IPS DF 6.9 (cell line): ENCODE measurements at places on chromosomes 5 and 9.

DNA sequence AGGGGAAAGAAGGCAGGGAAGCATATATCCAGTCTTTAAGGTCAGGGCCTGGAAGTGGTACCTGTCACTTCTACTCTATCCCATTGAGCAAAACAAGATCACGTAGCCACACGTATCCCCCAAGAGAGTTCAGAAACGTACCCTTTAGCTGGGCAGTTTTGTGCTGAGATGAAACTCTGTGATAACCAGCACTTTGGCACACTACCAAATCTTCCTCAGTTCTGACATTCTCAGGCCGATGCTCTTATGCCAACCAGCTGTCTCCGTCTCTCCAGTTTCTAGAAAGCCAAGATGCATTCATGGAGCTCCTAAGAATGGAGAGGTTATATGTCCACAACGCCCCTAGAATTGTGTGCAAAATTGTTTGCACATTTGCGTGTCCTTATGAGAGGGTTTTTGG is 176.6 kb upstream of the MSX2 start:
- DNase-seq: no peak

DNA sequence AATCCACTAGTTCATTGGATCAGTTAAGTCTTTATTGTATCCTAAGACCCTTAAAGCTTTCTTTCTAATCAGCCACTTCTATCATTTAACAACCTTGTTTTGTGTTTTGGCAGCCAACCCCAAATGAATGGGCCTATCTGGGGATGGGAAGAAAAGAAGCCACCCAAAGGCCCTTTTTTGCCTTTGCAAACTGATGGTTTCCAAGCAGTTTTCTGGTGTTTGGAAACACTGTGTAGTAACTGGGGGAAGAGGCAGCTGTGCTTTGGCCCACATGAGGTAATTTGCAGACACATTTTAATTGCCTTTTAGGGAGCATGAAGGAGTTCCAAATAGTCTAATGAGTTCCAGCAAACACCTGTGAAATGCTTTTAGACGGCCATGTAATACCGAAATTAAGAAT is 1751.3 kb upstream of the WWC1 start:
- DNase-seq: no peak

DNA sequence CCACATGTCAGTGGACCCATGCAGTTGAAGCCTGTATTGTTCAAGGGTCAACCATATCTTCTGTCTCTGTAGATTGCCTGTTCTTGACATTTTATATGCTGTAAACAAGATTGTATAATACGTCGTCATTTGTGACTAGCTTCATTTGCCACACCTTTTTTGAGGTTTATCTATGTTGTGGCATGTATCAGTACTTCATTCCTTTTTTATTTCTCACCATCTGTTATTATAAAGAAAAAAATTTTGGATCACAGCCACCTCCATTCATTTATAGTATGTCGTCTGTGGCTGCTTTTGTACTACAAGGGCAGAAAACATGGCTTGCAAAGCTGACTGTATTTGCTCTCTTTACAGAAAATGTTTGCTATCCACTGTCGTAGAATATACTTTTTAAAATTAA is 72.4 kb downstream of the TEK start:
- DNase-seq: no peak

DNA sequence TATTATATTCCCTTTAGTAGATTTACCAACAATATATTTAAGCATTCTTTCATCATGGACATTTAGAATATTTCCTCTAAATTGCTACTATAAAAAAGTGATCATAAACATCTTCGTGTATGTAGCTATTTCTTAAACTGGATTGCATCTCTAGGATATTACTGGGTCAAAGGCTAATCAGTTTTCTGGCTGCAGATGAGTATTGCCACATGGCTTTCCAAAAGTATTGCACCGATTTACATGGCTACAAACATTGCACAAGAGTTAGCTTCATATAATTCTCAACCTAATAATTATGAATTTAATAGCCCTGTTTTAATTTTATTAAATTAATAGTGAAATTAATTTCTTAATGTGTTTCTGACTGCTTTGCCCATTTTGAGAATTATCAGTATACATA is 183.4 kb downstream of the DMRT2 start:
- DNase-seq: no peak

DNA sequence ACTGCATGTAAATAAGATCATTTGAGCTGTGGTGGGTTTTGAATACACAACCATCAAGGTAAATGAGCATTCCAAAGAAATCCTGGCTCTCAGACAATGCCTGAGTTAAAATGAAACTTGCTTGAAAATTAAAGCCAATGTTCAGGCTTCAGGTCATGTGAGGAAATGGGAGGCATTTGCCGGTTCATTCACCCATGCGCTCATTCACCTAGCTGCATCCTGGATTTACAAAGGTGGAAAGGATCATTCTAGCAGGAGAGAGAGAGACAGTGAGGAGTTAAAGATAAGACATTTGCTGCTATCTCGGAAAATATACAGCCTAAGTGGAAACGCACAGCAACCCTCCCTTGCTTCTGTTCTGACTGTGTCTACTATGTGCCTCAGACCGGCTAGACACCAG is 143.8 kb upstream of the KLF4 start:
- no peak for DNase-seq

- DNase-seq: no peak
Observed at GRCh38 chr9:95070549-95071021, 246.9 kb downstream of the FANCC start.

DNA sequence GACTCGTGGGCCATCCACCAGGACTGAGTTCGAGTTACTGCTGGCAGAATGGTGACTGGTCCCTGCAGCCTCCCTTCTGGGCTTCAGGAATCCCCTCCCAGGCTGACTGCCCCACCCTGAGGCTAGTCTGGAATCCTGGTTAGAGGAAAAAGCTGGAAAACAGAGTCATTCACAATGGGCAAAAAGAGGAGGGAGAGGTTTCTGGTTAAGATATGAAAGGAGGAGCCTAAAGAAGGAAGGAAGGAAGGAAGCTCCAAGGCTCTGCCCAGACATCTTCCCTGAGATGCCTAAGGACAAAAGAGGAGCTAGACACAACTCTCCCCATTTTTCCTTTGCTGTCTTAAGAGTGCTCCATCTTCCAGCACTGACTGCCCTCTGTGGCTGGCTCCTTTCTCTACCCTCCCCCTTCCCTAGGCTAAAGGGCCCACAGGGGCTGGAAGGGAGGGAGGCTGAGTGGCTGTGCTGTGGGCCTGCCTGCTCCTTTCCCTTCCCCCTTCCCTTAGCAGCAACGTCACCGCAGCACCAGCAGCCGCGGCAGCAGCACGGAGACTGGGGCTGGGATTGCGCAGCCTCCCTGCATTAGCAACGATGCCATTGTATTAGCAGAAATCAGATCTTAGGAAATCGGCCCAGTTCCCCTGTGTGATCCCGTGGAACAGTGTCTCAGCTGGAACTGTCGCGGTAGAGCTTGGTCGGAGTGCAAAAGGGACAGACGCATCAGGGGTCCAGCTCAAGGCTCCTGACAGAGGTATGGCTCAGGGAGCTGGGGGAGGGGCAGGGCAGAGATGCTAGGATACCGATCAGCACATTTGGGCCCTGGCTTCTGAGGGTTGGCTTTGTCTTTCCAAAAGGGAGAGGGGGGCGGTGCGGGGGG is 48.7 kb downstream of the RUSC2 start:
- DNase-seq: no peak

DNA sequence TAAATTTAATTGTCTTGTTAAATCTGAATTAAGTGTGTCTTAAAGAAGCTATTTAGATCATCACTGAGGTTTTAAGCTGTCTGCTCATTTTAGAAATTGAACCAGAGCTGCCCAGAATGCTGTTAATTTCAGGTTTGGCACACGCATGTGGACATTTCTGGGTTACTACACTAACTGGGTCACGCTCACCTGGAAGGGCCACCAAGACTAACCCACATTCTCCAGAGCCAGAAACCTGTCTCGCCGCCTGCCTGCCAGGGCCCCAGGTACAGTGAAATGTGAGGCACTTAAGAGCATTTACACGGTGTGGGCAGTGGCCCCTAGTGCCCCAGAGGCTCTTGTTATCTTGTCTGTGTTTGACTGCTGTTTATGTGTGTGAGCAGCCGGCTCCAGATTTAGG is 46.6 kb downstream of the ATP10B start:
- DNase-seq: no peak

DNA sequence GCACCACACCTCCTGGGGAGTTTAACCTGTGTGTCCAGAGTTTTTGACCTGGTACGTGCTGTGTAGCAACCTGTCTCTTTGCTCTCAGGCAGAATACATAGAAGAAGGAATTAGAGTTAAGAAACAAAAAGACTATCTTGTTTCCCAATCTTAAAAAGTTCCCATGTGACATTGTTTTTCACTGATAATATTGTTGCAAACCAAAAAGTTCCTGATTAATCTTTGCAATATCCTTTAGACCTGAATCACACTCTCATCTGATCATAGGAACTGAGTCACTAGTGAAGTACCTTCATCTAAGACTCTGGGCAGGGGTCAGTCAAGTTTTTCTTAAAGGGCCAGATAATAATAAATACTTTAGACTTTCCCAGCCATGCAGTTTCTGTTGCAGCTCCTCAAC is 35.1 kb downstream of the BASP1 start:
- DNase-seq: no peak

- no peak for DNase-seq
Observed at GRCh38 chr5:112063191-112063590, 306.2 kb upstream of the NREP start.

GRCh38 chr5:21615195-21615765 is 1237.9 kb downstream of the CDH12 start:
- DNase-seq: no peak

- no peak for DNase-seq
Observed at GRCh38 chr9:92729735-92730155, 34.9 kb downstream of the BICD2 start.

DNA sequence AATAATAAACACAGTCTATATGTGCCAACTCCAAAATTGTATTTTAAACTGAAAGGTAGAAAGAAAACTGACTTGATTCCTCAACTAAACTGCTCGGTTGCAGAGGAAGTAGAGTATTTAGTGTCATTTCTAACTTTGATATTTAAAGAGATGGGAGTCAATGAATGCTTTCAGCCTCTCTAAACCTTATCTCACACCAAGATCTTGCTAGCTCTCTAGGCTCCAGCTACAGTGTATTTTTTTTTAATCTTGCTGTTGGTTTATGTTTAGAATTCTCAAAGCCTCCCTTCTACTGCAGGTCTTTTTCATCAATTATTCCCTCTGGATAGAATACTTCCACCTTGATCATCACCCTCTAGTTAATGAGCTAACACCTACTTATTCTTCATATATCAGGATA is 419.4 kb upstream of the ZNF462 start:
- DNase-seq: no peak

DNA sequence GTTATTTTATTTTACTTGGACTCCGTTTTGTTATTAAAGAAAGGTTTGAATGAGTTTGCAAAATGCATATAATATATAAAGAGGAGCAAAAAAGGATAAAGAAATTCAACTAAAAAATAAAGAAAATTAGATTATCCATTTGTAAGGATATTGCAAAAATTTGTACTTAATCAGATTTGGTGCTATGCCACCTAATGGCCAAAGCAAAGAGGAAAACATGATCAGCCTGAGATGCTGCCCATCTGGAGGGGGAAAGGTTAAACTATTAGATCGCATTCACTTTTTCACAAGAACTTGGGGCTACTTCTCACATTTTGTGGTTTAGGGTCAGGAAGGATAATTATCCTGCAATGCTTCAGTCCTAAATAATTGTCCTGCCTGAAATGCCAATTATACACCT is 350.6 kb downstream of the MLLT3 start:
- DNase-seq: no peak

DNA sequence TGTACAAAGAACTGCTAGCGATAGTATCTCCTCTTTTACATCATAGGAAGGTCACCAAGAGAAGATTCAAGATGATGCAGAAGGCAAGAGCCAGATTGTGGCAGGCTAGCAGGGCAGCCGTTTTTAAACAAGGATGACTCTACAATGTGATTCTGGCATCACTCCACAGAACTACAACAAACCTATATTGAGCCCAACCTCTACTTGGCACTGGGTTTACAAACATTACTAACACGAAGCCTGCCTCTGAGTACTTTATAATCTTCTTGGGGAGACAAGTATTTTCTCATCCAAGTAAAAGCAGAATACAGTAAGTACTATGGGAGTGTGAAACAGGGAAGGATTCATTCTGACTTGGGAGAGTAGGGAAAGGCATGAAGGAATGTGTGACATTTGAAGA is 448.6 kb downstream of the ZNF608 start:
- DNase-seq: no peak

DNA sequence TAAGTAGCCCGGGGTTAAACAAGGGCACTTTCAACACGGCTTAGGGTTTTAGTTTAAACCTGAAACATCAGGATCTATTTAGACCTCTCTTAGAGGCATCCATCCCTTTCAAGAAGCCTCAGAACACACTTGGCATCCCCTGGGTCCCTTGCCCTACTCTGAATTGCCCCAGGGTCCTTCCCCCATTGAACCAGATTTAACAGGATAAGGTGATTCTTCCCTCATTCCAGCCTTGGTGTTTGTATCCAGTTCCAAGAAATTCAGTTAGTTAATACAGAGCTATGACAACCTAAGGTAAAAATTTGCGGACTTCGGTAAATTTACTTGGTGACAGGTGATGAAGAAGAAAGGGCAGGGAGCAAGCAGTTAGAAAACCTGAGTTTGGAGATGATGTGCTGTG is 35.8 kb upstream of the GLIS3 start:
- no peak for DNase-seq

DNA sequence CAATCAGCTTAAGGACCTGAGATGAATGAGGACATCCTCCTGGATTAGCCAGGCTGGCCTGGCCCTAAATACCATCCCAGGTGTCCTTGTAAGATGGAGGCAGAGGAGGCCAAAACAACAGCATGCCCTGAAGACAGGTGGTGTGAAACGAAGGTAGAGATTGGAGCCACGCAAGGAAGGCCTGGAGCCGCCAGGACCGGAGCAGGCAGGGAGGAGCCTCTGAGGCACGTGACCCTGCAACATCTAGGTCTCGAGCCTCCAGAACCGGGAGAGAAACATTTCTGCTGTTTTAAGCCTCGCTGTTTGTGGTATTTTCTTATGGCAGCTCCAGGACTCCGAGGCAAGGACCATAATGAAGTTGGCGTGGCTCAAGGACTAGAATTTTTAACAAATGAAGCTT is 9.7 kb upstream of the COL5A1 start:
- DNase-seq: no peak

DNA sequence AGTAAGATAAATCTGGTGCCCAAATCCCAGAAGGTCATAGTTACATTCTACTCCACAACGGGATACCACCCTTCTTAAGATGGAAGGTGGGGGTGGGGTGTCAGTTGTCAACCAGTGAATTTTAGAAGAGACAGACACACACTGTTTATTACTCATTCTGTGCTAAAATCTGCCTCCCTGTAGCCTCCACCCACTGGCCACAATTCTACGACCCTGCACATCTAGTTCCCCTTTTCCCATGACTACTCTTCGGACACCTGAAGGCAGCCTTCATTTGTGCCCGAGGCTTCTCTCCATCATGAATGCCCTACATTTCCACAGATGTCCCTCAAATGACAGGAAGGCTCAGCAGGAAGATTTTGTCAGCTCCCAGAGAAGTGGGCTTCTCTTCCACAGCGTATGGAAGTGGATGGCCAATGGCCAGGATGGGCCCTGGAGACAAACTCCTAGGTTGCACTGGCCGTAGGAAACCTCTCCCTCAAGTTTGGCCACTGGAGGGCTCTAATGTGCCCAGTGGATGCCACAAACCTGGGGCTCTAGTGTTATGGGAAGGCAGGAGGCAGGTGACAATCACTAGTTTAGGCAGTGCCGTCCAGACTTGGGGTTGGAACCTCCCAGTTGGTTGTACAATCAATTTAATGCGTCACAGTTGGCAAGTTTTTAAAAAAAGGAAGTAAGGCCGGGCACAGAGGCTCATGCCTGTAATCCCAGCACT is 46.6 kb downstream of the PTPN3 start:
- DNase-seq: no peak

GRCh38 chr5:64939772-64940510 is 171.2 kb downstream of the CWC27 start:
- no peak for DNase-seq

- no peak for DNase-seq
Observed at GRCh38 chr9:132584601-132585560, 2.5 kb downstream of the BARHL1 start.
